ENCODE measurements at places on chromosomes 6 and 20.

DNA sequence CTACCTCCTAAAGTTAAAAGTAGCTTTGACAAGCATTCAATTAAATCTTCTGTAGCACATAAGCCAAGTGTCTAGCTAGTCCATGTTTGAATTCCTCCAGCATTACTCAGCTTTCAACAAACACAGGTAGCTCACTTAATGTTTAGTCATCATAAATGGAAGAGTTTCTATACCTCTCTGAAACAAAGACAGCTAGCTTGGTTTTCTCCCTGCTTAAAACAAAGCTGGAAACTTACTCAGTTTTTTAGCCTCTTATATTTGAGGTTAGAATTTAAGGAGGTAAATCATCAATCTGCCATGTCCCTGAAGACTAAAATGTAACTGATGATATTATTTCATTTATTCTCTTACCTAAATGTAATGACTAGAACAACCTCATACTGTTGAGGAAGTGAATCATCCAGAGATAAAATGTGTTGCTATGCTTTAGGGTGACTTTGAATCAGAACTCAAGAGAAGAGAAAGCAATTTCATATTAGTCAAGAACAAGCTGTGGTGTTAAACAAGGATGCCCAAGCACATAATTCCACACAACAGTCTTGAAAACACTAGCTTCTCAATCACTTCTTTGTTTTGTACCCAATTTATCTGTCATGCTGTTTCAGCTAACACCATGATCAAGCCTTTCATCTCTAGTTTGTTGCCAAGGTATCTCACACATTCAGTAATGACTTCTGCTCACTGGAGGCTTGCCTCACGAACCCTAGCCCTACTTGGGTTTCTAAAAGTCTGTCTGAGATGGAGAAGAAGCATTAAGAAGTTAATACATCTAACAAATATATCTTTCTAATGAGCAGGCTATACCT is 251.9 kb downstream of the EPM2A start:
- DNase-seq, result no peak

DNA sequence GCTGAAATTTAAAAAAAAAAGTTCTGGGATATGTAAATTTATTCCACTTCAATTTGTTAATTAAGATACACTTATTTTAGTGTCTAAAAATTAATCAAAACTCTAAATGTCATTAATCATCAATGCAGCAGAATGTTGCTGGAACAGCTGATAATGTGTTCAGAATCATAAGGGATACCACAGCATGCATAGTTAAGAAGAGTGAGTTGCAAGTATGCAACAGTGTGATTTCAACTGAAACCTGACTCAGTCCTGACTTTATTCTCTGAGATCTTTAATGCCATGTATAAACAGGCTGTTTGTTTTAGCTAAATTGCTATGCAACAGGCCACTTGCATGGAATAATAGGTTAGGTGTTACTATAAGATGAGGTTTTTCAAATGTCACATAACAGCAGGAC is 1.4 kb downstream of the GRIK2 start:
- DNase-seq, result no peak

GRCh38 chr20:409697-410559 is 1.8 kb downstream of the RBCK1 start:
- no peak for DNase-seq

DNA sequence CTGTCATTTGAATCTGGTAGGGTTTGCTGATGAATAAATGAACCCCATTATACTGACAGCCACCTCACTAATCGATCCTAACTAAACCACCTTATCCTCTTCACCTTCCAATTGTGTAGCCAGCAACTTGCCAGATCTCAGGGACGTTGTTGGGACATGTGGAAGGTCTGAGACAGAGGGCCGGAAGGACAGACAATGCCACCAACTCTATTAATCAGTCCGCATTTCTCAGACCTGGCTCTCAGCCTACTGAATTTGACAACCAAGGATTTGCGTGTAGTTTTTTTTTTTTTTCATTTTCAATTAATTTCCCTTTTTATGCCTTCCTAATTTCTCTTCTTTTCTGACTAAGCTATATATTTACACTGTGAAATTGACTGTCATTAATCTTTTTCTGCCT is 122.5 kb downstream of the CARMIL1 start:
- no peak for DNase-seq

- DNase-seq, result no peak
Measured at GRCh38 chr6:81876971-81877370, 124.5 kb upstream of the TENT5A start.

DNA sequence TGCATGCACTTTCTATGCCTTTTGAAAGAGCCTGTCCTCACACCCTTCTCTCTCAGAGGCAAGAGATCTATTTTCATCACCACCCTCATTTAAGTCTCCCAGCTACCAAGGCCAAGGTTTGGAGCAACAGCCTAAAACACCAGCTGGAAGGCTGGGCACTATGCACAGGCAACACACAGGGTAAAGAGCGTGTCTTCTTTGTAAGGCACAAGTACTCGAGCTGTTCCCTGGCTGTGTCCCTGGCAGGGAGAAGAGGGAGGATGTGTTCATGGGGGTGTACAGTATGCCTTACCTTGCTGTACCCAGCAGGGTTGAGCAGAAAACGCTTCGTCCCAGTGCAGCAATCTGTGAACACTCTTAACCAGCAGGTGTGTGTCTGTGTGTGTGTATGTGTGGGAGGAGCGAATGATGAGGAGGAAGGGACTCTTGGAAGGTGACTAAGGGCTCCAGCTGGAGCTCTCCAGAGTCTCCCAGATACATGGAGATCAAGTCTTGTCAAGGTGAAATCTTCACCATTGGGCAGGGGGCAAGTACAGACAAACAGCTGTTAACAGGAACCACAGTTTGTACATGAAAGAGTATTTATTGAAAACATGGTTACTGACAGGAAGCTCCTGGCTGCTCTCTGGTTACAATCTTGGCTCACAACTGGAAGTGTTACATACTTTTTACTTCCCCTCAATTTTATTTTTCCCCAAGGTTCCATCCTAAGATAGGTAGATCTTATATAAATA is 40.8 kb downstream of the ELMO2 start:
- no peak for DNase-seq

DNA sequence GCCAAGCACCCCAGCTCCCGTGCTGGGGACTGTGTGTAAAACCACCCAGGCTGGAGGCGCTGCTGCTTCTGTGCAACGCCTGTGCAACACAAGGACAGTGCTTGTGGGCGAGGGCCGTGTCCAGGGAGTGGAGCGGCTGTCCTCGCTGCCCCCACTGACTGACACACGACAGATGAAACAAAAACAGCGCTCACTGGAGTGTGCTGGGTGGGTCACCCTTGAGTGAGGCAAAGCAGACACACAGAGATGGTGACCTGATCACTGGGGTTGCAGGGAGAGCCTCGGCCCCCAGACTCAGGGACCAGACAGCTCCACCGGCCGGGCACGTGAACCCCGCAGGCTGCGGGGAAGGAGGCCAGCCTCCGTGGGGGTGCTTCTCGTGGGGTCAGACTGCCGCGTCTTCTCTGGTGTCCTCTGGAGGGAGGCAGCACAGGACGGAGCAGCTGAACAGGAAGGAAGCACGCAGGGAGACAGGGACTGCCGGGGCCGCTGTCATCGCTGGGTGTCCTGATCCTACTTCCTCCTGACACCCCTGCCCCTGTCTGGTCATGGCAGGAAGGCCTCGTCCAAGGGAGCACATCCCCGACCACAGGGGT is 75.9 kb upstream of the CST7 start:
- DNase-seq, result no peak

DNA sequence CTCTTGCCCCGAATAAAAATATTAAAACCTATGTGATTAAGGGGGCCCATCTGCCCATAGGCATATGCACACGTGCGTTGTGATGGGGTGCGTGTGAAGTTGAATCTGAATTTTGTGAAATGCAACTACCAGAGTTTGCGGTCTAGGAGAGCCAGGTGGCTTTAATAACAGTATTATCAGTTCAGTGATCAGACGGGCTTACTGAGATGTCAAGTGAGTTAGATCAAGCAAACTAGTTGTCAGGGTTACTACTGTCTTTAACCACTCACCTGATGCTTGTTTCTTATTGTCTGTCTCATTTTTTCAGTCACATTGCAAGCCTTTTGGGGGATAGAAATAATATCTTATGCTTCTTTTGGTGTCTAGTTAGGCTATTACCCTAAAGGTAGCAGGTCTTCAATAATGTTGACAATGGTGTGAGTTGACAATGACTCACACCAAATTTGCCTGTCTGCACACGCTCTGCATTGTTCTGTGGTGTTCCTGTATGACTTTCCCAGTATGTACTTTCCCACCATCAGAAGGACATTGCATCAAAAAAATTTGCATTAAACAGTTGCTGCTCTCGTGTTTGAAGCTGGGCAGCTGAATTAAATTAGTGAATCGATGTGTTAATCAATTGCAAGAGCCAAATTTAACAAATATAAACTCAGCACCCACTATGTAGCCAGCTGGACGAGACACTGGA is 103.1 kb upstream of the NAA20 start:
- DNase-seq, result no peak

GRCh38 chr6:87182321-87182720 is 27.0 kb downstream of the ZNF292 start:
- DNase-seq, result no peak

DNA sequence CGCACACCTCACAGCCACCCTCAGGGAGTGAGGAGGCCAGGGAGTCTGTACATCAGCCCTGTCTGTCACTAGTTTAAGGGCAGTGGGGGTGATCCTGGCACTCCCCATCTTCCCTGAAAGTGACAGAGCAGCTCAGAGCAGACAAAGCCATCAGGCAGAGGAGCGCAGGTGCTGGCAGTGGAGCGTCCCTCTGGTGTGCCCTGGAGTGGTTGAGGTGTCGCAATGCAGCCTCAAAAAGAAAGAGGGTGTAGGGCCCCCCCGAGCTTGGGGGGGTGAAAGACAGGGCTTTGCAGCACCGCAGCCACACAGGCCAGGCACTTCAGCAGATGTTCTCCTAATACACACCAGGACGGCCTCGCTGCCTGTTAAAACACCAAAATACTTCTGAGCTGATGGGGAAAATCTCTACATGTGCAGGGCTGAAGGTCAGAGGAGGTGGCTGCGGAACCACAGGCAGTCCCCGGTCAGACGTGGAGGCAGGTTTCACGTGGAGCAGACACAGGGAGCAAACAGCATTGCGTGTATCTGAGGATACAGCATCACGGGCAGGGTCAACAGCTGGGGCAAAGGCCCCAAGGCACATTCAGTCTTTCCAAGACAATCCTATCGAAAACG is 69.5 kb downstream of the PREX1 start:
- DNase-seq, result peak; percentile 83

DNA sequence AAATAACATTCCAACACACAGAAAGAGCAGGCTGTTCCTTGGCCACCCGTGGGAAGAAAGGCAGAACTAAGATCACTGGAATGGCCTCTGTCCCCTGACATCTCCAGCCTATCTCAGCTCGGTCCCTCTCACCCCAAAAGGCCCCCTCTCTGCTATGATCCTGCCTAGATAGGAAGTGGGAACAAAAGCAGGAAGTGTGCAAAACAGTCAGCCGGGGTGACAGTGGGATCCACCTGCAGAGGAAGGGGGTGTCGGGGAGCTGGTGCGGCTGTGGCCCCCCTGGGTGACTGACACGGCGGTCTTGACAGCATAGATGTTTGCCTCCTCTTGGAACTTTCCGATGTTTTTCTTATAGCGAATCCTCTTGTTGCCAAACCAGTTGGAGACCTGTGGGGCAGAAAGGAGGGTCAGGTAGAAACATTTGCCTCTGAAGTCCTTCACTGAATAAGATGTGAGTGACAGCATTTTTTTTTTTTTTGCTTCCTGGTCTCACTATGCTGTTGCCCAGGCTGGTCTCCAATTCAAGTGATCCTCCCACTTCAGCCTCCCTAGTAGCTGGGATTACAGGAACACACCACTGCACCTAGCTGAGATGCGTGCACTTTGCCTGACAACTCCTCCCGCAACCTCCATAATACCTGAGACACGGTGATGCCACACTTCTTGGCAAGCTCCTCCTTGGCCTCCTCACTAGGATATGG is 2.8 kb downstream of the PBX2 start:
- no peak for DNase-seq

DNA sequence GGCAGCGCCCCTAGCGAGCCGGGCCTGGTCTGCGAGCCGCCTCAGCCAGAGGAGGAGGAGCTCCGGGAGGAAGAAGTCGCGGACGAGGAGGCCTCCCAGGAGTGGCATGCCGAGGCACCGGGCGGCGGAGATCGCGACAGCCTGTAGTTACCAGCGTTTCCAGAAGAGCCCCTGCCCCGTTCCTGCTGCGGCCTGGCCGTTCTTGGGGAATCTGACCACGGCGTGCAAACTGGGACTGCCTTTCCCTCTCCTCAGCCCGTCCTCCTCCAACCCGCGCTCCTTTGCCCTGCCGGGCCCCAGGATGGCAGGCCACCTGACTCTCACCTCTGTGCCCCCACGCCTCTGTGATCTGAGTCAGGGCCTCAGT is 802 bp downstream of the HDGFL1 start:
- no peak for DNase-seq

- DNase-seq, result no peak
Measured at GRCh38 chr6:98583506-98583905, 250.9 kb upstream of the POU3F2 start.

GRCh38 chr20:40750541-40751035 is 61.6 kb upstream of the MAFB start:
- DNase-seq, result no peak

DNA sequence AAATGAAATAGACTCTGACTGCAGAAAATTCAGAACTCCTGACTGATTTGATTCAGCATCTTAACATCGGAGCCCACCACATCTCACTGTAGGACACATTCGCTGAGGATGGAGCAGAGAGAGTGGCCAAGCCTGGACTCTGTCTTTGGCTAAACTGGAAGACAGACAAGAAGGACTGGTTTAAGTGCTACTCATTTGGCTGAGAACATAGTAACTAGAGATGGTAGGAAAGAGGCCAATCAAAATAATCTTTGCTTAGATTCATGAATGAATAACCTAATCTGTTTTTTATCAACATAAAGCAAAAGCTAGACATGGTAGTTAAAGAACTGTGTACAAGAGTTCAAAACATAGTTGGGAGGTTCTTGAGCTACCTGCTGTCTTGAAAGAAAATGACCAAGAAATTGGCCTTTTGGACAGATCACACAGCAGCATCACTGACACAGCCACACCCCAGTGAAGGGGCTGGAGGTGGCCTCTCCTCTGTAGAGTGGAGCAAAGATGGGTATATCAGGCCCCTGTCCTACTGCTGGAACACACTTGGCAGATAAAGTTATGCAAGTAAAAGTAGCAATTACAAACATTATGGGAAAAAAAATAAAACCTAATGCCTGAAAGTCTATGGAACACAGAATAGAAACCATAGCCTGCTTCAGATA is 87.1 kb upstream of the NT5E start:
- no peak for DNase-seq

DNA sequence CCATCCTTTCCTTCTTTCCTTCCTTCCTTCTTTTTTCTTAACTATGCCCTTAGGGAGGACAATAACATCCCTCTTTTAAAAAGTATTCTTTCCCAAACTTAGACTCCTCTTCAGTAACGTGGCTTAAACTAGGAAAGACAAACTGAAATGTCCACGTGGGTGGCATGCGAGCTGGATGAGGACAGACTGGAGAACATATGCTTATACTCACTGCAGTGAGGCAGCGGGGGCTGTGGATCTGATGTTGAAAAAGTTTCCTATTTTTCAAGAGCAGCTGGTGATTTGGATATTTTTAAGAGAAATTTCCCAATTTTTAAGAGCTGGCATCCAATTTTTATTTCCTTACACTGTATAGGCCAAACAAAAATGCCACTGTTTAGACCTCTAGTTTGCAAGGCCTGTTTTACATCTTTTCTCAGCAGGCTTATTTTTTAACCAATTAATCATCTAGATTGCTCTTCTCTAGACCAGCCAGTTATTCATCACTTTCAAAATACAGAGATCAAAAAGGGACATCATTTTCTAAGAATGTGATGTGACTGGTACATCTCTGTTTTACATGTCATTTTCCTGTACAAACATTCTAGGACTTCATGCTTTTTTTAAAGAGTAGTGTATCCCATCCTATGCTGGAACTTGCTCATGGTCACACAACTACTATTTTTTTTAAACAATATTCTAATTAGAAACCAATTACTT is 226.5 kb downstream of the BTBD9 start:
- DNase-seq, result no peak
